Tongue (tissue), 3 donors: ENCODE measurements at places on chromosomes 6 and 20.

DNA sequence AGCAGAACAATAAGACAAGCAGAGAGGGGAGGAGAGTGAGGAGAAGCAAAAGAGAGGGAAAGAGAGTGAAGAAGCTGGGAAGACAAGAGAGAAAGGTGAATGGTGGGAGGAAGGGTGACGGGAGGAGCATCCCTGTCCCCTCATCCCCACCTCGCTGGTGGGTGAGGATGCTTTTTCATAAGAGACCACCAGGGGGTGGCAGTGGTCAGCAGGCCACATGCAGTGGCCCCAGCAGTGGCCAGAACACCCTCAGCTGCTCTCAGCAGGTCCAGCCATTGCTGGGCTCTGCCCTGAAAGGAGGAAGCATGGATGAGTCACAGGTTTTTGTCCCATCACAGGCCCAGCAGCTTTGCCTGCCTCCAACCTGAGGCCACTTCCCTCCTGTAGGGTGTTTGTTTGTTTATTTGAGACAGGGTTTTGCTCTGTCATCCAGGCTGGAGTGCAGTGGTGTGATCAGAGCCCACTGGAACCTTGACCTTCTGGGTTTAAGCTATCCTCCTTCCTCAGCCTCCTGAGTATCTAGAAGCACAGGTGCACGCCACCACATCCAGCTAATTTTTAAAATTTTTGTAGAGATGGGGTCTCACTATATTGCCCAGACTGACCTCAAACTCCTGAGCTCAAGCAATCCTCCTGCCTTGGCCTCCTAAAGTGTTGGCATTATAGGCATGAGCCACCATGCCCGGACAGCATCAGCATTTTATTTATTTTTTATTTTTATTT, 24.0 kb downstream of the FGD2 start:
- DNase-seq, result peak; percentile 67

GRCh38 chr6:21987501-21987957, 309.3 kb downstream of the PRL start:
- DNase-seq, result peak; percentile 94

- DNase-seq, result peak; percentile 92
These were observed 15.1 kb upstream of the SNRPB2 start for GRCh38 chr20:16714751-16715150.

GRCh38 chr6:170298688-170299087, 7.8 kb upstream of the DLL1 start:
- peak; percentile 64 for DNase-seq

GRCh38 chr6:53391170-53391569, 42.4 kb upstream of the ELOVL5 start:
- no peak for DNase-seq
